ENCODE measurements at places on chromosomes 12 and 14.
A peak's percentile ranks its signal among the peaks of the same experiment; 100 is the strongest.

DNA sequence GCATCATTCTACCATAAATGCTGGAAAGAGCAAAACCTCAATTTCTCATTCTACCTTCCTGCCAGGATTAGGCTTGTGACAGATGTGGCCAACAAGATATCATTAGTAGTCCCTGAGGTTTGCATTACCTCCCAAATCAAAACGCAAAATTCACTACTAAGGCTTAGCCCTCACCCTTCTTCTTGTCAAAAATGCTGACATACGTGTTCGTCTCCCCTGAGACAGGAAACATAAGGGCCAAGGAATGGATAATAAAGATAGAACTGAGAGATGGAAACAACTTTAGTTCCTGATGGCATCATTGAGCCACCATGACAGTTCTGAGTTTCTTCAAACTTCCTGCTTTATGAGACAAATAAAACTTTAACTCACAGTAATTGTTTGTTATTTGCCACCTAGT, 642.1 kb downstream of the NOVA1 start:
- no peak for DNase-seq

DNA sequence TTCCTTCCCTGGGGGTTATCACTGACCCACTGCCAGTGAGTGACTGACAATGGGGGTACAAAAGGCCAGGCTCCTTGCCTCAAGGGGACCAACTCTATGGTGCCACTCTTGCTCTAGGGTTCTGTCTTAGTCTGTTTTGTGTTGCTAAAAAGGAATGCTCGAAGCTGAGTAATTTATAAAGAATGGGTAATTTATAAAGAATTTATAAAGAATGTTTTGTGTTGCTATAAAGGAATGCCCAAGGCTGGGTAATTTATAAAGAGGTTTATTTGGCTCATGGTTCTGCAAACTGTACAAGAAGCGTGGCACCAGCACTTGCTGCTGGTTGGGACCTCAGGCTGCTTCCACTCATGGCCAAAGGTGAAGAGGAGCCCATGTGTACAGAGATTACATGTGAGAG, 15.8 kb upstream of the RASSF8 start:
- no peak for DNase-seq

DNA sequence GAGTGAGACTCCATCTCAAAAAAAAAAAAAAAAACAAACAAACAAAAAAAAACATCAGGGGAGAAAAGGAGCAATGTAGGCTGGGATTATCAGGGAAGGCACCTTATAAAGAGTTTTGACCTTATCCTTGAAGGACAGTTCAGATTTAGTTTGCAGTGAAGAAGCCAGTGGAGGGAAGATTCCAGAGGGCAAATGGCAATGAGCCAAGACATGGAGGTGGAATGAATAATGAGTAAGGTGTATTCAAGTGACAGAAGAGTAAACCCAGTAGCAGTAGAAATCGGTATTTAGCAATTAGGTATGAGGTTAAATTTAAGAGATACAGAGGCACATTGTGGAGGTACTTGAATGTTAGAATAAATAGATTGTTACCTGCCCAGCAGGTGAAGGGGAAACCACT, 2.2 kb upstream of the DUSP16 start:
- no peak for DNase-seq

GRCh38 chr14:73333031-73333430, 95.7 kb downstream of the PAPLN start:
- DNase-seq: no peak

DNA sequence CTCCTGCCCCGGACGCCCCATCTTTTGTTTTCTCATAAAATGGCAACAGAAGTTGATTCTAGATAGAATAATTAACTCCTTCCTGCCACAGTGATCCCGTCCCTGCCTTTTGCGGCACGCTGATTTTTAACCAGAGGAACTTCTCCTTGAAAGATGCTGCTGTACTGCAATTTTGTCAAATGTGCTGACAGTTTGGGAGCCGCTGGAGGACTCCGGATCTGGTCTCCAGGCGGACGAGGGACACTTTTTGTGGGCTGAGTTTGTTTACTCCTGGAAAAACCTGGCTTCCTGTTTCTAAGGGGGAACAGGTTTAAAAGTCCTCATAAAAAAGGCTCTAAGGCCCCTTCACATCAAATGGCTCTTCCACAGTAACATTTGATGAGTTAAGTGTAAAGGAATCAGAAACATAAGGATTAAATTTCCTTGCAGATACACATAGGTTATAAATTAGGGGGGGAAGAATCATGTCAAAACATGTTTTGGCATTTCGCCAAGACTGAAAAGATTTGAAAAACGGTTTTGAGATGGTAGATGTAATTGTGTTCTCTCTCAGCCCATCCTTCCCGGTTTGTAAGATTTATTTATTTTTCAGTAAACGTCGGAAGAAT, 15.5 kb downstream of the FZD10 start:
- no peak for DNase-seq

DNA sequence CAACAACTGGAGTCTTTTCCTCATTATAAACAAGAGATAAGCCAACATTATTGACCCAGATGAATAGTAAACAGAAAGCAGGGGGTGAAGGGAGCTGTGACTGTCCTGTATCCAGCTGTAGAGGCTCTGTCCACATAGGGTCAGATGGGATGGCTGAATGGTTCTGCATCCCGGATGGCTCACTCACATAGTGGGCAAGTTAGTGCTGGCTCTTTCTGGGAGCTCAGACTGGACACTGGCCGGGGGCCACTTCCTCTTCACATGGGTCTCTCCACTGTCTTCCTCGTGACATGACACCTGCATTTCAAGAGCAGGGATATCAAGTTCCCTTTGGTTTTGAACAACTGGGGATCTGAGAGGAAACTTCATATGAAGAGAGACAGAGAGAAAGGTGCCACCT, 969.6 kb upstream of the TMEM132C start:
- no peak for DNase-seq

DNA sequence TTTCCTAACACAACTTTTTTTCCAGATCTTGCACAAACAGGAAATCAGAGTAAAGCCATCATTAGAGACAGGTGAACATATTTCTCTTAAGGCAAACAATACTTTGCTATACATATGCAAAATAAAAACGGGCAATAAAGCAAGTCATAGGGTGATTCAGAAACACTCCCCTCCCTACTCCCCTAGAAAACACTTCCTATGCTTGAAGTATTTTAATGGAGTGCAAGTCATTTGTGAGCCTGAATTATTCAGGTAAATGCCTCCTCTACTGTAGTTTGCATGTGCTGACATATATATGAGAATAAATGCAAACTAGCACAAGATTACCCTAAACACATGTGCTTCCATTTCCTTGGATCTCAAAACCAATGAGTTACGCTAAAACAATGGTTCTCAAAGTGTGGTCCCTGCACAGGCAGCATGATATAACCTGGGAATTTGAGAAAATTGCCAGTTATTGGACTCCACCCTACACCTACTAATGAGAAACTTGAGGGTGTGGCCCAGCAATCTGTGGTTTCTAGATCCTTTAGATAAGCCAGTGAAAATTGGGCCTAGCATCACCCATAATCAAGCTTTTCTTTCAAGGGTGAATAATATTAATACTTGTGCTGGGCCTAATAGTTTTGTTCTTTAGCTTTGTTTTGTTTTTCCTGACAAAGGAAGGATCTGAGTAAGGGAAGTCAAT, 159.7 kb upstream of the BMP4 start:
- no peak for DNase-seq

DNA sequence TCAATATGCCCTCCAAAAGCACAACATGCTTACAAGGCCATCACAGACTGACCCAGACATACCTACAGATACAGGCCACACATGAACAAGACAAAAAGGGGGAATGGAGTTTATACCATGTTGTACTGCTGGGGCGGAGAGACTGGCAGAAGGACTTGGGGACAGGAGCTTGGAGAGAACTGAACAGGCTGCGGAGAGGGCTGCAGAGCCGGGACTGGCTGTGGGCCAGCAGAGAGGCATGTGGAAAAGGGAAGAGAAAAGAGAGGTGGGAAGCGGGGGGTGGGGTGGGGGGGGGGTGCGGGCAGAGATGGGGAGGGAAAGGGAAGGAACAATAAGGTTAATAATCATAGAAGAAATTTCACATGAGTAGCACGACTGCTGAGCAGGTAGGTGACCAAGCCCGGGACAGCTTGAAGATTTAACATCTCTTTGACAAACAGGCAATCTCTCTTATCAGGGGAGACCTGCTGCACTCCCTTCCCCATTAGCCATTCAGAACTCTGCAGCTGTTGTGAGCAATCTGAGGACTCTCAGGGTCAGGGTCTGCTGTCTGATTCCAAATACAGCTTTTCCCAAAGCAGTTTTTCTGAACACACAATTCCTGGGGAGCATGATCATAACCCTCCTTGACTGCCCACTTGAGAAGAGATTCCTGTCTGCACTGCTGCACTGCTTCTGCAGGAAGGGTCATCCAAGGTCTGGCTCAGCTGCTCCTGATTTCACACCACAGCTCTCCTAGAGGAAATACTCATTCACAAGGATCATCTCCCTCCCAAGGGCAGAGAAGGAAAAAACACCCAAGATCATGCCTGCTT, 21.6 kb upstream of the STAC3 start:
- DNase-seq: no peak

- DNase-seq: no peak
Measured at GRCh38 chr12:26416550-26416949, 221.2 kb downstream of the SSPN start.

DNA sequence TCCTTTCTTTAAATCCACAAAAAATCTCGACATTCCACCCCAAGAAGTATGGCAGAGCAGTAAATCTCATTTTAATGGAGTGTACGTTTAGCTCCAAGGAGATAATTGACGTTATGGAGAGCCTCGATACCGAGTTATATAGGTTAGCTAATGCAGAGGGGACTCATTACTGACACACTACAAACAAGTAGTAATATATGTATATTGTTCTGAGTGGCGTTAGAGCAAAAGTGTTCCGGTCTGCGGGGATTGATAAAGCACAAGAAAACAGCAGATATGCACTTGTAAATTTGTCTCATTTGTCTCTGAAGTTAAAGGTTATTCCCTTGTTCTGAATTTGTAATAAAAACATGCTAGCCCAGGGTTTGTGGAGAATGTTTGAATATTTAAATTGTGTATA, 84.1 kb downstream of the BCL11B start:
- no peak for DNase-seq

GRCh38 chr12:114400361-114400811, 5.6 kb downstream of the TBX5 start:
- DNase-seq: no peak

GRCh38 chr12:40820794-40821484, 128.7 kb downstream of the CNTN1 start:
- no peak for DNase-seq

DNA sequence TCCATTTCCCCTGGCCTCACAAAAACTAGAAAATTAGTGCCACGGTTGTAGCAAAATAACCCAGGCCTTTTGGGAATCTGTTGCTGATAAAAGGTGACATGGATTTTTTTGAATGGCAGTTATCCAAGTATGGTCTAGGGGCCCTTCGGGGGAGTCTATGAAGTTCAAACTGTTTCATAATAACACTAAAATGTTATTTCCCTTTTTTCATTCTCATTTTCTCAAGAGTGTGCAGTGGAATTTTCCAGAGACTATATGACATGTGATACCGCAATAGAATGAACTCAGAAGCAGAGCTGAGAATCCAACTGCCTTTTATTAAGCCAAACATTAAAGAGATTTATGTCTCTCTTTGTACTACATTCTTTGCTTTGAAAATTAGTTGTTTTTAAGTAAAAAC, 26.9 kb downstream of the GSTZ1 start:
- DNase-seq: no peak

DNA sequence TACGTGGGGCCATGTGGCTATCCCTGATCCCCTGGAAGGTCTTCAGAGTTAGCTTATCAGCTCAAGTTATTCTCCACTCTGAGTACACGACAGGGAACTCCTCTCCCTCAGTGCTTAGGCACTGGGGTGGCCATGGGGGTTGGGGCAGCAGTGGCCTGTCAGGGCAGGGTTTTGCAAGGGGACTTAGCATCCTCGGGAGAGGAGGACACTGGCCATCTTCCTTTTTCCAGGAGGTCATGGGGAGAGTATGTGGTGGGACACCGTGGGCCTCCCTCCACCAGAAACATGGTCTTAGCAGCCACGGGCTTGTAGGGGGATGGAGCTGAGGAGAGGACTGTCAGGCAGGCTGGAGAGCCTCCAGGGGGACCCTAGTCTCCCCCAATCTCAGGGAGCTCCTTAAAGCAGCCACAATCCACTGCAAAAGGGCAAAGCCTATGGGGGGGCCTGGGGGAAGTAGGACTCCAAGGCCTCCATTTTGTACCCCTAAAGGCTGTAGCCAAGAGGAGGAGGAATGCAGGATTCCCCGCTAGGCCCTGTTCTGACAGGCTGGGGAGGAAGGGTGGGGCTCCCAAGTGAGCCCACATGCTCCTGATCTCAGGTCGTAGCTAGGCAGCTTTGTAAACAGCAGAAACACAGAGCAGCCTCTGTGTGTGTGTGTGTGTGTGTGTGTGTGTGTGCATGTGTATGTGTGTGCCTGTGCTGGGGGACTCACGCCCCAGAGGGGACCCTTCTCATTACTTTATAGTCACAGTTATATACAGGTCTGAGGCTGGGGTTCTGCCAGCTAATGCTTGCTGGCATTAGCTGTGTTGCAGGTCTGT, 36.6 kb downstream of the KRT80 start:
- DNase-seq: no peak

GRCh38 chr12:55780685-55781084, 36.8 kb downstream of the SARNP start:
- DNase-seq: no peak

- DNase-seq: no peak
Measured at GRCh38 chr14:60922050-60922449, 58.8 kb downstream of the TRMT5 start.

DNA sequence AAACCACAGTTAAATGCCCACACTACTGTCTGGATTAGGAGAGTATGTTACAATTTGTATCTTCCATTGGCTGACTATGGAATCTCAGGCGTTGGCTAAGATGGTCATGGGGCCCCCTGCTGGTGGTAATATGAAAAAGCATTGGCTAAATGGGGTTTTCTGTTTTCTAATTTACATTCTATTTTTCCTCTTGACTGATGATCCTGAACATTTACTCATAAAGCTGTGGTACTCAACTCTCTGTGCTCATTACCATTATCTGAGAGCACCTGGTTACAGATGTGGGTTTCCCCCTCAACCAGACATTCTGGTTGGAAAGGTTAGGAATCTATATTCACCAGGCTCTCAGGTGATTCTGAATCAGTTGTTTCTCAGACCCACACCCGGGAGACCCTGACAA, 64.8 kb downstream of the WSCD2 start:
- DNase-seq: peak; percentile 62

DNA sequence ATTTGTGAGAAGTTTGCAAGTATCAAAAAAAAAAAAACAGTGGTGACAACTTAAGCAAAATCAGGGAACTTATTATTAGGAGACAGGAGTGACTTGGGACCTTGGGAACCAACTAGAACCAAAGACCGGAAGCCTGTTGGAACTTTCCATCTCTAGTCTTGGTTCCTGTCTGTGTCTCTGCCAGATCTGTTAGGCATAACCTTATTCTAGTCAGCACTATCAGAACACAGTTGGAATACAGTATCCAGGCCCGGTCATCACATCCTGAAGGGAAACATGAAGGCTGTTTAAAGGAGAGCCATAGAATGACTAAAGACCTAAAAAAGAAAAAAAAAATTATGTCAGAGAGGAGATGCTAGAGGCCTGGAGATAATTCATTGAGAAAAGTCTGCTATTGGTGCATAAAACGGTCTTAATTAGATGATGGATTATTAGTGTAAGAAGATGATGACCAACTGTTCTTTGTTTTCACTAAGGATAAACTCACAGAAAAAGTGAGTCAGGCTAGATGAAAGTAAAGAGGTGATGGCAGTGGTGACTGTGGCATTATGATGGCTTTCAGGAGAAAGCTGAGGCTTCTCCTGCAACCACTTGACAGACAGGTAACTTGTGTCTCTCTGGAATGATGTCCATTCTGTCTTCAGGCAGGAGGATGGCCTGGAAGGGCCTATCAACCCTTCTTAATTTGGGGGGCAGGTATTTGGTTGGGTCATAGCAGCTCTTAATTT, 28.2 kb downstream of the DACT1 start:
- no peak for DNase-seq

GRCh38 chr12:110658878-110659277, 30.0 kb downstream of the HVCN1 start:
- no peak for DNase-seq
